ENCODE measurements at places on chromosomes 12 and 14. TPM values are rescaled to one million over a fixed set of nuclear protein-coding genes. Genes with fewer than 3 reads are reported as not detected.

The DTX1 gene
- polyA plus RNA-seq: 16.0 TPM

The FAM161B gene
- 13.6 TPM for polyA plus RNA-seq

The SLC6A12 gene
- 1.3 TPM for polyA plus RNA-seq

The POTEG gene
- polyA plus RNA-seq: not detected

The OR6C2 gene
- not detected for polyA plus RNA-seq
